Caki2 (cell line): ENCODE measurements at places on chromosomes 4 and X.

GRCh38 chrX:43870758-43871419 is 11.4 kb downstream of the MAOB start:
- DNase-seq, result no peak

GRCh38 chrX:46255046-46255445 is 290.2 kb downstream of the ZNF674 start:
- no peak for DNase-seq

DNA sequence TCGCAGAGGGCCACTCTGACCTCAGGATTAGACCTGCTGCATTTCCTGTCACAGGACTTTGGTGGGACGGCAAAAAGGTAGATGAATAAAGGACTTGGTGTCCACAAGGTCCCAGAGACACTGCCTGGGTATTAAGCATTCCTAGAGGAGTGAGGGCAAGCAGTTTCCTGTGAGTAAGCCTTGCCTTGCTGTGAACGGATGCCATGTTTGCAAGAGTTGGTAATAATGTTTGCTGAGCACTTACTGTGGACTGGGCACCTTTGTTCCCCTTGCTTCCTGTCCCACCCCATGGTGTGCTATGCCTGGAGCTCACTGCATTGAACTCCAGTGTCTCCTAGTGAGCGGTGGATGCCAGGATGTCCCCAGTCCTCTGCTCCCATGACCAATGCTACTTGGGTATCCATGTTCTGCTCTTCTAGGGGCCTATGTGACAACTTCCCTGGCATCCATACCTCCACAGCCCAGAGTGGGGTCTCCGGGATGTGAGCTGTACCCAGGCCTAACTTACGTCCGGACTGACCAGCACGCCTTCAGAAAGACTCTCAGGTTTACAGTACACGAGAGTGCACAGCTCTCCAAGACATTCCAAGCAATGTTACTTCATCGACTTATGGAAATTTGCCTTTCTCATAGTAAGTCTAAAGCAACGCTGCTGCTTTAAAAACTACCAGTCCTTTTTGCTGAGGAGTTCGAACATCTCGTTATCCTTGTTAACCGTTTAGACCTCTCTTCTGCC is 95.5 kb upstream of the MSX1 start:
- no peak for DNase-seq

DNA sequence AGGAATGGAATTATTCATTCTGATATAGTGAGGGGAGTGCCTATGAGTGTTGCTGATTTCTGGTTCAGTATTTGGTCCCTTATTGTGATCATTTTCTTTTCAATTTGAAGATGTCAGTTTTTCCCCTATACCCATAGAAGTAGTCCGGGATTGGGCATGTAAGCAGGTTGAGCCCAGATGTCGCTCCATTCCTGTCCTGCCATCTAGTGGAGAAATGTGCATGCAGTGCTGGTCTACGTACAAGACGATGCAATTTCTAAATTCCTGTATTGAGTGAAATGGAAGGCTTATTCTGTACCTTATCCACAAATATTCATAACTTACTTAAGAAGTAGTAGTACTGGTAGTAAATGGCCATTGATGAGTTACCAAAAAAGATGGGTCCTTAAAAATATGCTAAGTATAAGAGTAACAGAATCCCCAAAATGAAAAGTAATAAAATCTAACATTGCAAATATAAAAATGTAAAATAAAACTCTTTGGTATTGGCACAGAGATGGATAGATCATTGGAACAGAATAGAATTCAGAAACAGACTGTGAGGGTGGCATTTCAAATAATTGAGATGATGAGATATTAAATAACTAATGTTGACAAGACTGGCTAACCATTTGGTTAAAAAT is 60.9 kb downstream of the UGT8 start:
- DNase-seq, result peak; percentile 45
